Fibroblast of mammary gland (primary cell): ENCODE measurements at places on chromosomes 12 and 14.
A peak's percentile ranks its signal among the peaks of the same experiment; 100 is the strongest.

GRCh38 chr12:105775343-105775742 is 363.4 kb downstream of the NUAK1 start:
- DNase-seq = no peak

DNA sequence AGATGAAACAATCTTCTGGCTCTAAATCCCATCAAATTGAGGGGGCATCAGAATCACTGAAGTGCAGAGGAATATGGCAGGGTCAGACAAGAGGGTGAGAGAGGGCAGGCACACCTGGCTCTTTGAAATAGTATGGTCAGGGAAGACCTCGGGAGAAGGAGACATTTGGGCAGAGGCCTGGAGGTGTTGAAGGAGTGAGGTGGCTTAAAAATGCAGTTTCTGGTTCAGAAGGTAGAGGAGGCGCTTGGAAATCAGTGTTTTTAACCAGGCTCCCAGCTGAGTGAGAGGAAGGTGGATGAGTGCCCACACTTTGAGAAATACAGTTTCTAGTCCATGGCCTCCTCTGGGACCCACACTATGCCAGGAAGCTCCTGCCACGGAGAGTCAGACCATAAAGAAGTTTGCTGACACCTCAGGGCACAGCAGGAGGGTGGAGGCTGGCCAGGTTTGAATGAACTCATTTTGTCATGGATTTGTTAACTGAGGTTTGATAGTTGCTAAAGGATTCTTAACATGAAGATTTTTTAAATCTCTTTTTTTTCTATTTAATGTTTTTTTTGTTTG is 20.1 kb downstream of the NID2 start:
- DNase-seq = peak; percentile 42

DNA sequence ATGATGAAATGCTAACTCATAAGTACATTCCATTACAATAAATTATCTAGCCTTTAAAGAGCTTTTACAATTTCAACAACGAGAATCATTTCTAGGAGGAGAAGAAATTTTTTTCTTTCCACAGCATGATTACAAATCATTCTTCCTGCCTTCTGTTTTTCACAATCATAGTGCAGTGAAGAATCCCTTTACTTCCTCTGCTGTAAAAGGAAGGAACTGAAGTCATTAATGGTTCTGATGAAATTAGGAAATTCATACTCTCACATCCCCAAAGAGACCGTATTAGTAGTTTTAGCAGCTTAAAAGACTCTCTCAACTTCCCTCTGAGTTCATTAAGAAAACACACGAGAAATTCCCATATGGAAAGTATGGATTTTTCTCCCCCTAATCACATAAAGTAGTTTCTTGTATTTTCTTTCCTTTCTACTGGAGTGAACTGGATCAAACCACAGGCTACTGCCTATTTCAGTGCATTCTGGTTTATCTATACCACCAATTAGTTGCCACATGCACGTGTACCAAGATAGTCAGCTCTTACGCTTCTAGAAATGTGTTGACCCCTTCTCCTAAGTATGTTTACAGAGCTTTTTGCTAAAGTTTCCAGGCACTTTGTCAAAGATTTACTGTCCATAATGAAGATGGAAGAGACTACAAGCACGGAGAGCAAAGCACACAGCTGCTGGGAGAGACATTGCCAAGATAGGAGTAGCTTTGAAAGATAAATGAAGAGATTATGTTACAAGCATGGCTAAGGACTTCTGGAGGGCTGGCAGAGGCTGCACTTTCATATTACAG is 58.9 kb upstream of the KITLG start:
- peak; percentile 61 for DNase-seq

GRCh38 chr14:88535149-88535548 is 19.7 kb downstream of the PTPN21 start:
- no peak for DNase-seq

DNA sequence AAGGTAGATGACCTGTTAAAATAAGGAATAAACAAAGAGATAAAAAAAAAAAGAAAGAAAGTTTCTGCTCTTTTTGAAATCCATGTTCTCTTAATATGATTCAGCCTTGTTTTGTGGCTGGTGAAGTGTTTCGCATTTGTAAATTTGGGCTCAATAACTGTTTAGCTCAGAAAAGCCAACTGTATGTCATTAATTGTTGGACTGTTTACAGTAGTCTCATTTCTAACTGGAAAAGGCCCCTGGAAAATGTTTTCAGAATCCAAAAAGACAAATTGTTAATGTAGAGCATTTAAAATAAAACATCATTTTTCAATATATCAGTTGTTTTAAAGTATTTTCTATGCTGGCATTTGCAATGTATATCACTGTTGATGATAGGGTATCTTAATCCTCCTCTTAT is 47.4 kb upstream of the DYRK2 start:
- DNase-seq = no peak

- DNase-seq = no peak
These were observed 19.1 kb upstream of the TBX3 start for GRCh38 chr12:114703060-114703493.

- DNase-seq = no peak
These were observed 44.9 kb downstream of the KRT80 start for GRCh38 chr12:52146822-52147366.

- DNase-seq = no peak
These were observed 100.9 kb upstream of the PKP2 start for GRCh38 chr12:32997471-32997870.

DNA sequence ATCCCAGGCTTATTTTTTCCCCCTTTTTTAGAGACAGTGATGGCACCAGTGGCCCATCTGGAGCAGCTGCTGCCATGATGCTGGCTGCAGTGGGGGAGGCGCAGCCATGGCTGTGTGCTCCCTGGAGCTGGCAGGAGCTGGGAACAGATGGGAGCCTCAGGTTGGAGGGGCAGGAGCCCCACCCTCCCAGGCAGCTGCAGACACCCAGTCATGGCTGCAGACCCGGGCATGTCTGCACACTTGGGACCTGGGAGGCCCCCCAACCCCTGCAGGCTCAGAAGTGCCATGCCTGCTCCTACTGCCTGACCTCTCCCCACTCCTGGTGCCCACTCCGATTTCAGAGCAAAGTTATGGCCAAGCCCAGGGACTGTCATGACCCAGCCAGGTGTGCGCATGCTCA is 25.1 kb downstream of the CDKL1 start:
- DNase-seq = no peak

DNA sequence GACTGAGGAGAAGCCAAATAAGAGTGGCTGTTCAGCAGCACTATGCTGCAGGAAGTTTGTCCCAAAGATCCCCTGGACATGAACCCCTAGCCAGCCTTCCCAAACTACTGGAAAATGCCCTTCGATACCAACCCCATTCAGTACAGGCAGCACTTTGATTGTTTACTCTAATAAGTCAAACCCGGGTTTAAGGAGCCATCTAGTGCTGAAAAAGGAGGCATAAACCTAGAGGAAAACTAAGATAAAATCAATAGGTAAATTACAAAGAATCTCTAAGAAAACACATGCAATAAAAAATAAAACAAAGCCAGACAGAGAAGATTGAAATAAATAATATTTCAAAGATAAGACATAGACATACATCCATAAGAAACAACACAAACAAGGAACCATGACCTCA is 771.6 kb downstream of the RPS29 start:
- no peak for DNase-seq

DNA sequence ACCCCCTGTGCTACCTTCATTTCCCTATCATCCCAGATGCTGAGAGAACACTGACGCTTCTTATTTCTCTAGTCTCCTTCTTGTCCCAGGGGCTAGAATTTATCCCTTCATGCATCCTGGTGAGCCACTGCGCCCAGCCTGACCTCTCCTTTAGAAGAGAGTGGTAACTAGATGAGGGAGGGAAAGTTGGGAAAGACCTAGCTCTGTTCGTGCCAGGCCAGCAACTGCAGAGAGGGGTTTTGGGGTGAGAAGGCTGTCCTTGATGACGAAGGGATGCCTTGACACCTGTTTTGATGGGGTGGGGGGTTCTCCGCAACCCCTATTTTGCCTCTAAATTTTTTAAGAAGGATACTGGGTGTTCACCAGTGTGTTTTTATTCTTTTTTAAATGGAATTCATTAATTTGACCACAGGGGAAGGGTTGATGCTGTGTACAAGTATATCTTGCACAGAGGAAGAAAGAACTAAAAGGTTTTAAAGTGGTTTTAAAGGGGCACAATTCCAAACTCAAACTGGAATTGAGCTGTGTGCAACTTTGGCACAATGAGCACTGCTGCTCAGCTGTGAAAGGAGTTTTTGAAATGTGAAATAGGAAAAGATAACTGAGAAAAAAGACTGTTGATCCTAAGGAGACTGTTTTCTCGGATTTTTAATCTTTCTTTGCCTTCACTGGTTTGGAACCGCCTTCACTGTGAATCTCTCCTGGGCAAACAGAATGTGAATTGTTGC is 7.0 kb upstream of the MMP19 start:
- DNase-seq = no peak

- no peak for DNase-seq
These were observed 14.1 kb downstream of the SIVA1 start for GRCh38 chr14:104766863-104767633.

GRCh38 chr12:108634341-108634751 is 652 bp upstream of the SELPLG start:
- DNase-seq = no peak

GRCh38 chr14:40309124-40309523 is 876.9 kb upstream of the FBXO33 start:
- DNase-seq = no peak

DNA sequence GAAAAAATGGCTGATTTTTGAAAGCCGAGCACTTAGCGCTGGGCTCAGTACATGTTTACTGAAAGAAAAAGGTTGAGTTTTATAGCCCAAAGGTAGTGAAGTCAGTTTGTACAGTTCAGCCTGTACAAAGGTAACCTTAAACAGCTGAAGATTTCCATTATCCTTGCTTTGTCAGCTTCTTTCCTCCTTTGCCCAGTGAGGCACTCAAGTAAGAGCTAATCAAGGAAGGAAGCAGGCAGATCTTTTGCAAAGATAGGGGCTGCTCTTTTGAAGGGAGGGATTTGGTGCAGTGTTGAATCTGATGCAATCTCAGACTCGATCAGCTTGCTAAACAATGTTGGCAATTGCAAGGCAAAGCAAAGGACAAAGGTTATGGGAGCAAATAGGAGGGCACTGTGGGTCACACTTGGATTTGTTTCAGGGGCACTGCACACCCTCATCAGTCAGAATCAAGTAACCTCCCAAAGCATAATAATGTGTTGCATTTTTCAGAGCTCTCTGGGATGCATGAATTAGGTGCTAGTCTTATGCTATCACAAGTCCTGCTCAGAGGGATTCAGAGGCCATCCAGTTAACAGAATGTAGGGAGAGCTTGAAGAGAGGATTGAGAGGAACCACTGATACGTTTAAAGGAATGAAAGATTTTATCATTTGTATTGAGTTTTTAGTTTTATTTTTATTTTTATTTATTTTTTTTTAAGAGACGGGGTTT is 44.4 kb downstream of the ANO6 start:
- DNase-seq = peak; percentile 41

DNA sequence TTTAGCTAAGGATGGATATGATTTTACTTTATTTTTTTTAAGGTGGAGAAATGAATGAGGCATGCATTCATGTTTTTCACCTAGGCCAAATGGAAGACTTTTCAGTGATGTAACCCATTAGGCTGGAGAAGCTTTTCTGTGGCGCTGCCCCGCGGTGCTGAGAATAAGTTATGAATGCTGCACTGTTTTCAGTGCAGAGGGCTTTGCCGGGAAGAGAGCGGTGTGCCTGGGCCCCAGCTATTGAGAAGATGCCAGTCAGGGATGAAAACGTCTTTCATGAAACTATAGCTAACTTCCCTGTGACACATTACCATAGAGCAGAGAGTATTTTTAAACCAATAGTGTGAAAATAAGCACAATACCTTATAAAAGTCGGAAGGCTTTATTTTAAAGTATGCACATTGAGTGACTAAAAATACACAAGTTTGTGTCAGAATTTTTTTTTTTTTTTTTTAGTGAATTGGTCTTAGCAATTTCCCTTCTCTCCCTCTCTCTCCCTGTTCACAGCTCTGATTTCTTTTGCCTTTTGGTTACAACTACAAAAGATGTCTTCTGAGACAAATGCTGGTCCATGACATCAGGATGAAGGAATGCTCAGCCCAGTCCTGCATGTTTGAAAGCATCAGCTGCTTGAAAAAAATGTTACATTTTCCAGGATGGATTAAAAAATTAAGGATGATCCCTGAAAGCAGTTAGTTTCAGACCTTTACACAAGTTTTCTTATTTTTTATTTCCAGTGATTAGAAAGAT is 48.3 kb downstream of the NPAS3 start:
- DNase-seq = peak; percentile 38

DNA sequence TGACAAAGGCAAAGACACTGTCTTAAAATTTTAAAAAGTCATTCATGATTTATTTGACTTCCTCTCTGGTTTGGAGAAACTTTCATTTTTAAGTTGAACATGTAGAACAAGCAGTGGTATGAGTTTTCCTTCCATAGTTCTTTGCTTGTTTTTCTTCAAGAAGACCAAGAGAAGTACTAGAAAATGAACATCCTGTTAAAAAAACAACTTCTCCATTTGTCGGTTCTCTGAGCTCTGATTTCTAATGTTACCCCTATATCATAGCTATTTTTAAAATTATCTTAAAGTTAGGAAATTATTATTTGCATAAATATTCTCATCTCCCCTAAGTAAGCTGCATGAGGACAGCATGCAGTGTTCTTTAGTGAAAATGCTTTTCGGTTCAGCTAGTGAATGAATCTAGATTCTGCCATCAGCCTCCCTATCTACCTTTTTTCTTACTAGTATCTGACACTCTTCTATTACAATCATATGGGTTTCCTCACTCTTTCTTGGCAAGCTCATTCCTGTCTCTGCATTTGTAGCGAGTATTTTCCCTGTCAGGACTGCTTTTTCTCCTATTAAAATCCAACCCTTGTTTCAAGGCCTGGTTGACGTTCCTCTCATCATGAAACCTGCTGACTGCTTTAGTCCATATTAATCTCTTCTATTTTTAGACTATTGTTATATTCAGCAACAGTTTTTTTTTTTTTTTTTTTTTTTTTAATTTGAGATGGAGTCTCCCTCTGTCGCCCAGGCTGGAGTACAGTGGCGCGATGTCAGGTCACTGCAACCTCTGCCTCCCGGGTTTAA is 15.8 kb downstream of the DIP2B start:
- DNase-seq = no peak

- DNase-seq = peak; percentile 97
These were observed 27.9 kb downstream of the RHOF start for GRCh38 chr12:121765573-121765972.

DNA sequence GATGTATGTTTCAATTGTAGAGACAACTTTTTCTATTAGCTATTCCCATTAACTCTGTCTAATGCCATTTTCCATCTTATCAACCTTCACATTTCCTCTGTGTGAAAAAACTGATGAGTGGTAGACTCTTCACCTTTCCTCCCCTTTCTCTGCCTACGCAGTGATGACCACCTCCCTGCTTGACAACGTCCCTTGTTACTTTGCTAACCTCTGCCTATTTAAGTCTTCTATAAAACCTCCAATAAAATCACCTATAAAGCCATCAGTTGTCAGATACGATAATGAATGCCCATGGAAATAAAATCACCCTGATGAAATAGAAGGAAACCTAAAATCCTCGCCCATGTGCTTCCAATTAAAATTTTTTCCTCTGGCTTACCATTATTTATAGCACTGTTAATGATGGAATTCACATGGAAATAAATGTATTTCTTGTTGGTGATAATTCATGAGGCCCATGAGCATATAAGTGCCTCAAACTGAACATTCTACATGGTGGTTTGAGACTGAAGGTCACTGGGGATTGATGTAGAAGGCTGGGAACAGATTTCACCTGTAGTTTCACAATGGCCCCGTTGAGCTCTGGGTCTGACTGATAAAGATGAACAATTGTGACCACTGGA is 1454.0 kb upstream of the SEL1L start:
- DNase-seq = no peak

GRCh38 chr14:100201701-100202100 is 37.2 kb upstream of the YY1 start:
- DNase-seq = no peak

- DNase-seq = no peak
These were observed 51.3 kb downstream of the CCDC85C start for GRCh38 chr14:99552572-99553216.

GRCh38 chr12:95522692-95523091 is 28.6 kb downstream of the USP44 start:
- DNase-seq = no peak
